Stimulated activated CD4-positive, alpha-beta T cell treated with anti-CD3 and anti-CD28 coated beads, Interleukin-4, amount 100 ng/mL, for 24 hours (primary cell): ENCODE measurements at places on chromosomes 12 and 14.

DNA sequence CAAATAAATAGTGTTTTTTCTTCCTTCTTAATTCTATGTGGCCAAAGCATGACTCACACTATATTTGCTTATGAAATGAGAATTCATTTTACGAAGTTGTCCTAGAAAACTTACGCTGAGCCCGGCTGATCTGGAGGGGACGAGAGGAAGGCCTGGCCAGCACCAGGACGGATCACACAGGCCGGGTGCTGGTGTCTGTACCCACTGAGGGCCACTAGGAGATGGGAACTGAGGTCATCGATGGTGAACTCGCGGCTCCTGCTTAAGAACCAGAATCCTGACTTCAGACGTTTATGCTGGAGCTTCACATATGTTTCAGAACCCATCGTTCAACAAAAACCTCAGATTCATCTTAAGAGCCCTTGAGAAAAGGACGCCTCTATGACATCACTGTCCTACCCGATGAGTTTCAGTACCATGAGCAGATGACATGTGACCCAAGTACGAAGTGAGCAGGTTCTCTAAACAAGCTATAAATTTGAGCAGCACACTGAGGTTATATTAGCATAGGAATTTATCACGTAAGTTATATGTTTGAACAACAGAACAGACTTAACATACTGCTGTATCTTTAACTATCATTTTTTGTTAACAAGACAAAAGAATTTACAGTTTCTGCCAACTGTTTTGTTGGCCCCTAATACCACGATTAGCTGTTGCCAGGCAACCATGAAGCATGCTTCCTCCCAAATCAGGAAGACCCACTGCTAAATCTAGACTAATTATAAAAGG, 111.9 kb downstream of the FOXN3 start:
- DNase-seq, result no peak

DNA sequence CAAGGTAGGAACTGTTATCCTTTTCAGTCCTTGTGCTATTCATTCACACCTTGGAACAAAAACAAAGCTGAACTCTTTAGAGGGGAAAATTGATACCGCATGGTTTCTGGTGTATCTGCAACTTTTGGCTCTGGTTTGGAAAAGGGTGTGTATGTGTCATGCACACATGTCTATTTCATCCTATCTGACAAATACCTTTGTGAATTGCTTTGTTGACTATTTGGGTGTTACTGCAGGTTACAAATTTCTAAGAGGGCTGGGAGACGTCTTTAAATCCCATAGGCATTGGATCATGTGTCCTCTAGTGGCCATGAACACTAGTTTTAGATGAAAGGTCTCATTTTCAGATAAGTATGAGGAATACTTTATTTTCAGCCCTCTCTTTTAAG, 59.9 kb upstream of the IFNG-AS1 start:
- no peak for DNase-seq

GRCh38 chr12:121918679-121919038, 267 bp downstream of the CFAP251 start:
- DNase-seq, result no peak

- DNase-seq, result no peak
Measured at GRCh38 chr14:105005329-105005928, 15.5 kb downstream of the CDCA4 start.

DNA sequence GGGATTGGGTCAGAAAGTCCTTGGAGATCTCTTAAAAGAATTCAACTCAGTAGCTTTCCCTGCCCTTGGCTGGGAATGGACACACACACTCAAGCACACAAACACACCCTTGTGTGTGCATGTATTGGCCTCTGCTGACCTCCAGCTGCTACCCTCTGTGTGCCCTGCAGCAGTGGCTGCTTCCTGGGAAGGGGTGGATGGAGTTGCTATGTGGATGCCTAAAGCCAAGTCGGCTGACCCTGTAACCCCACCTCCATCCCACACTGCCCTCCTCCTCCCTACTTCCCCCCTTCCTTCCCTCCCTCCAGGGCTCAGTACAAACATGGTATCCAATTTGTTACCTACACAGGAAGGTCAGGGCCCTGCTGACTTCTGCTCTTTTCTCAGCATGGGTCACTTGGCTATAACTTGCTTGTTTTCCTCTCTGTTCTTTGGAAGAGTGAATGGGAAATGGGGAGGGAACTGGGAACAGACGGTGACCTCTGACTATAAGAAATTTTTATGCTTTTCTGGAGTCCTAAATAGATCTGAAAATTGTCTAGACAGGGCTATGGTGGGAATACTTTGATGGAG, 351.6 kb upstream of the TBX3 start:
- DNase-seq, result no peak

- DNase-seq, result no peak
Measured at GRCh38 chr14:37746140-37746832, 150.9 kb downstream of the TTC6 start.

DNA sequence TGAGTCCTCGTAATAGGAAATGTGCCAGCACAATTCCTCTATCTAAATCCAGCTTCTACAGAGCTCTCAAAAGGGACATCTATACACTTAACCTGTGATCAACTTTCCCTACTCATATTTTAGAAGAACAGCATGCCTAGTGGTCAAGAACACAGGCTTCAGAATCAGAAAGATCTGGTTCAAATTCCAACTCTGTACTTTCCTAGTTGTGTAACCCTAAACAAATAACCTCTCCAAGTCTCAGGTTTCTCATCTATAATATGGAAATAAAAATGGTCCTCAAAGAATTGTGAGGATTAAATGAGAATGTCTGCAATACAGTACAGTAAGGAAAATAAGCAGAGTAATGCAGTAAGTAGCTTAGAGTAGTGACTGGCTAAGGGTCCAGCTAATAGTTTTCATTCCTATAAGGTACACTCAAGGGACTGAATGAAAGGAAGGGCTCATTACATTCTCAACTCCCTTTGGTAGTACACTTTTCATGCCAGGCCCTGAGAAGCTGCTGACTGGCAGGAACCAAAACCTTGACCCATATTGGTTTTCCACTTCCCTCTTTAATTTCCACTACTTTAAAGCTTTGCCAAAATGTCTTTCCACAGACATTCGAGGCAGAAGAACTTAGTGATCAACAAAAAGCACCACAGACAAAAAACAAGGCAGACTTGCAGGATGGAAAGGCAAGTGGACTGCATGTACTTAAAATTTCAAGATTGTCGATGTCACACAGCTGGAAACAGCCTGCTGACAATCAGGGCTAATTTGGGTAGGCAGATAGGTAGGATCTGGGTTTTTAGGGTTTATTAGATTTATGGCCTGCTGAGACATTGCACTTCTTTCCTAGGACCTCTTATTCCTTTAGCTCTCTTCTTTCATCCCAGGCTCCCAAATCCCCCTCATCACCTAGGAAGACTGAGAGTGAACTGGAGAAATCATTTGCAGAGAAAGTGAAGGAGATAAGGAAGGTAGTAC, 4.3 kb downstream of the CCDC196 start:
- DNase-seq, result no peak

GRCh38 chr12:58090685-58091084, 149.3 kb downstream of the ATP23 start:
- DNase-seq, result no peak

- DNase-seq, result no peak
Measured at GRCh38 chr12:76685246-76685678, 78.7 kb upstream of the ZDHHC17 start.

GRCh38 chr14:69315301-69315700, 55.3 kb downstream of the GALNT16 start:
- DNase-seq, result no peak

- DNase-seq, result no peak
Measured at GRCh38 chr12:121796855-121797751, 3.6 kb upstream of the RHOF start.

- no peak for DNase-seq
Measured at GRCh38 chr12:6182279-6182898, 17.8 kb upstream of the CD9 start.
